Activated effector memory CD4-positive, alpha-beta T cell treated with anti-CD3 and anti-CD28 coated beads, Interleukin-2, amount 50 U/mL, for 16 hours (primary cell): ENCODE measurements at places on chromosomes 3 and 15.

- DNase-seq, result no peak
Measured at GRCh38 chr3:10205451-10206165, 40.9 kb downstream of the IRAK2 start.

- DNase-seq, result no peak
Measured at GRCh38 chr3:13561376-13561775, 12.5 kb downstream of the FBLN2 start.

GRCh38 chr3:116040152-116040551, 405.1 kb downstream of the LSAMP start:
- DNase-seq, result no peak

DNA sequence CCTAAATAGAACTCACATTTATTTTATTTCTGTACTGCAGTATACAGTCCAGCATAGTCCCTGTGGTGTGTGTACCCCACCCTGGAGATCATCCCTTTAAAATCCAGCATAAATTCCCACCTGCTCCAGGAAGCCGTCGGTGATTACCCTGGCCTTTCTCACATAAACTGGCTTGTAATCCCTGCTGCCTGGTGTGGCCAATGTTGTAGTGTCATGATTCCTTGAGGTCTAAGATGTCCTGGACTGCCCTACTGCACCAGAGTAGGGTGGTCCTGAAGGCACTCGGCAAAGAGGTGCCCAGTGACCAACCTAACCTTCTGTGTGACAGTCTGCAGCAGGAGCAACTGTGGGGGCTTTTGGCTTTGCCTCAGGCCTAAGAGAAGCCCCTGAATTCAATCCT, 58.9 kb downstream of the ITGA11 start:
- DNase-seq, result no peak

DNA sequence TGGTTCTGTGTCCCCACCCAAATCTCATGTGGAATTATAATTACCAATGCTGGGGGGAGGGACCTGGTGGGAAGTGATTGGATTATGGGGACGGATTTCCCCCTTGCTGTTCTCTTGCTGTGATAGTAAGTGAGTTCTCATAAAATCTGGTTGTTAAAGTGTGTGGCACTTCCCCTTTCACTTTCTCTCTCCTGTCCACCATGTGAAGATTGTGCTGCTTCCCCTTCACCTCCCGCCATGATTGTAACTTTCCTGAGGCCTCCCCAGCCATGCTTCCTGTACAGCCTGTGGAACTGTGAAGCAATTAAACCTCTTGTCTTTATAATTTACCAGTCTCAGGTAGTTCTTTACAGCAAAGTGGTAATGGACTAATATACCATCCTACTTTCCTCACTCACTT, 289.6 kb downstream of the EFHB start:
- no peak for DNase-seq
